ENCODE measurements at places on chromosomes 1 and 21. TPM values are rescaled to one million over a fixed set of nuclear protein-coding genes. Genes with fewer than 3 reads are reported as not detected.

Gene SLC45A1
- 0.75 TPM for total RNA-seq

DNA sequence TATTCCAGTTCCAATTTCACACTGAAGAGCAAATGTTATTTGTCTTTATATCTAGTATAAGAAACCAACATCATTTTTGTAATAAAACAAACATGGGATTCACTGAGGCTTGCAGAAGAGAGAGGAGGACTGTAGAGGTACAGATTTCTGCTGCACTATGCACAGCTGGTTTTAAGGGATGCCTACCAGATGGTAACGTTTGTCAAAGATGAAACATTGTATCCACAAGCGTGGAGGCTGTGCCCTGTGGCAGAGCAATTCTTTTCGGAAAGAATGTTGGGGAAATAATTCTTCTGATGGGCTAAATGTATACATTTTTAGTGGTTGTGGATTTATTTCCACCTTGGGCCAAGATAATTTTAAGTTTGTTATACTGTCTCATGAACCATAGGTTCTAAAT, 272.4 kb downstream of the DUSP10 start:
- no peak for DNase-seq

GRCh38 chr1:28986306-28986910, 72.0 kb downstream of the EPB41 start:
- no peak for DNase-seq

Gene TRIM46
- 5.4 TPM for total RNA-seq

Gene ZNF678
- total RNA-seq = 25.3 TPM

Gene HHIPL2
- 1.2 TPM for total RNA-seq

Gene EVI5
- total RNA-seq = 65.5 TPM

GRCh38 chr1:152118915-152119314, 3.7 kb upstream of the TCHH start:
- DNase-seq = no peak

- DNase-seq = no peak
Observed at GRCh38 chr1:156391701-156392100, 22.7 kb downstream of the RHBG start.

Gene LAMC2
- total RNA-seq = 127 TPM

- DNase-seq = peak; percentile 100
Observed at GRCh38 chr1:219771080-219771479, 157.3 kb downstream of the SLC30A10 start.

GRCh38 chr1:223742856-223743517, 30.6 kb downstream of the CAPN2 start:
- no peak for DNase-seq

- no peak for DNase-seq
Observed at GRCh38 chr1:167802235-167802634, 80.5 kb downstream of the MPZL1 start.

Gene AMY2A
- not detected for total RNA-seq

- DNase-seq = no peak
Observed at GRCh38 chr1:17225140-17225539, 20.2 kb downstream of the PADI1 start.

GRCh38 chr1:226019572-226019971, 20.4 kb upstream of the SDE2 start:
- DNase-seq = no peak
